ENCODE measurements at places on chromosomes 12 and 14.

GRCh38 chr14:21059842-21060613, 2.4 kb downstream of the RNASE8 start:
- no peak for DNase-seq

GRCh38 chr14:79502751-79503148, 708.6 kb downstream of the DIO2 start:
- no peak for DNase-seq

DNA sequence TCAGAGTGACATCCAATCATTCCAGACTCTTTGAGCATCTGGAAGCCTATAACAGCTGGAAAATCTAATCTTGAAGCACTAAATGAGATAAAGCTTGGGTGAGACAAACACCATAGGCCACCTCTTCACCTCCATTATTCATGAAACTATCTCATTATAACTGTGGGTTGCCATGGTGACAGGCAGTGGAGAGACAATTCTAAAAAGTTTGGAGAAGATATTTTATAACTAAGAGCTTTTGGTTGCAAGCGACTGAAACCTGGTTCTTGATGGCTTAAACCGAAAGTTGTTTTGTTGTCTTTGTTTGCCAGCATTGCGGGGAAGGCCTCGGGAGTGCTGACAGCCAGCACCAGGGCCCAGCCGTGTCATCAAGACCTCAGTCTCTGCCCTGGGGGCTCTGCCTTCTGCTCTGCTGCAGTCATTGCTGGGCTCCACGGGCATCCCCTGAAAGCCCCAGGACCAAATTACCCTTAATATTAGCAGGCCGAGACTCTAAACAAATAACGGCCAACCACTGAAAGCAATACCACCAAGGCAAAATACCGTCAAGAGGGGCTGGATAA, 353.6 kb upstream of the SFSWAP start:
- no peak for DNase-seq

DNA sequence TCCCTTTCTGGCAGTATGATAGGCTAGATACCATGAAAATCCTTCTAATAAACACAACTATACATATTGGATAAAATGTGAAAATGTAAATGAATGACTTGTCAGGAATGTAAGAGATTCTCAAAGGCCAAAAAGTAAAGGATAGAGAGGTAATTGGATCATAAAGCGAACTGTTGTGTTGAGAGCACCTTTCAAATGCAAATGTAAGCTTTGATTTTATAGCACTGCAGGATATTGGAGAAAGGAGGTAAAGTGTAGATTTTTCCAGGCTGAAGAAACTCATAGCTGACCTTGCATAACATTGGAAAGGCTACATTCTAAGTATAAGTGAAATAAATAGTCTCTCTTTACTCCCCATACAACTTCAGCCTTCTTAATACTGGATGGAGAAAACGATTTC, 54.0 kb downstream of the PTPRB start:
- DNase-seq: no peak

DNA sequence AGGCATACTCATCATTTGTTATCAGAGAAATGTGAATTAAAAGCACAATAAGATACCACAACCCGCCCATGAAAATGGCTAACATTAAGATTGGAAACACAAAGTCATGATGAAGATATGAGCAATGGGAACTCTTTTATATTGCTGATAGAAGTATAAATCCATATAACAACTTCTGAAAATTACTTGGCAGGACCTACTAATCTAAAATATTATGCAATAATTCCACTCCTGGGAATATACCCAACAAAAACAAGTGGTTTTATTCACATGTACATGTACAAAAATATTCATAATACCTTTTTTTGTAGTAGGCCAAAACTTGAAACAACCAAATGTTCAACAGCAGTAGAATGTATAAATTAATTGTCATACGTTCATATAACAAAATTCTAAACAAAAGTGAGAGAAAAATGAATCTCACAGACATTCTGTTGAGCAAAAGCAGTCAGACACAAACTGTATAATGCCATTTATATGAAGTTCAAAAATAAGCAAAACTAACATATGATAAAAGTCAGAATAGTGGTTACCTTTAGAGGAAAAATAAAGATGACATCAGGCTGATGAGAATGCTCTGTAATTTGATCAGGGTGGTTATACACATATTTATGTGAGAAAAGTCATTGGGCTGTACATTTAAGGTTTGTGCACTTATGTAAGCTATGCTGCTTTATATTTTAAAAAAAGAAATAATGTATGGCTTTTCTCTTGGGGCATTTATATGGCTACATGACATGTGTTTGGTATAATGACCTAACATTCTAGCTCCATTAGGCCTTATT, 309.2 kb upstream of the KITLG start:
- no peak for DNase-seq

- no peak for DNase-seq
Measured at GRCh38 chr14:32352631-32353030, 23.5 kb downstream of the AKAP6 start.

GRCh38 chr14:82667501-82667900, 1133.8 kb upstream of the SEL1L start:
- no peak for DNase-seq

DNA sequence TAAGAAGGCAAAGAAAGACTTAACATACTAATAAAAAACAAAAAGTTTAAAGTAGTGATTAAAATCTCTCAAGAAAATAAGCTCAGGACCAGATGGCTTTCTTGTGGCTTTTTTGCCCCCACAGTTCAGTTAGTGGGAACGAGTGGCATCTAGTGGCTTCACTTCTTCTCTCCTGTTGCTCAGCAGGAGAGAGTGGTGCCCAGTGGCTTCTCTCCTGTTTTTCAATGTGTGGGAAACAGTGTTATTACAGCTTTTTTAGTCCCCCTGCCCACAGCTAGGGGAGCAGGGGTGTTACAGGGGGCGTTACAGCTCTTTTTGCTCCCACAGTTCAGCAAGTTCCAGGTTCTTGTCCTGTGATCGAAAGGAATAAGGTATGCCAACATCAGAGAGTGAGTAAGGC, 135.2 kb downstream of the RERGL start:
- no peak for DNase-seq

DNA sequence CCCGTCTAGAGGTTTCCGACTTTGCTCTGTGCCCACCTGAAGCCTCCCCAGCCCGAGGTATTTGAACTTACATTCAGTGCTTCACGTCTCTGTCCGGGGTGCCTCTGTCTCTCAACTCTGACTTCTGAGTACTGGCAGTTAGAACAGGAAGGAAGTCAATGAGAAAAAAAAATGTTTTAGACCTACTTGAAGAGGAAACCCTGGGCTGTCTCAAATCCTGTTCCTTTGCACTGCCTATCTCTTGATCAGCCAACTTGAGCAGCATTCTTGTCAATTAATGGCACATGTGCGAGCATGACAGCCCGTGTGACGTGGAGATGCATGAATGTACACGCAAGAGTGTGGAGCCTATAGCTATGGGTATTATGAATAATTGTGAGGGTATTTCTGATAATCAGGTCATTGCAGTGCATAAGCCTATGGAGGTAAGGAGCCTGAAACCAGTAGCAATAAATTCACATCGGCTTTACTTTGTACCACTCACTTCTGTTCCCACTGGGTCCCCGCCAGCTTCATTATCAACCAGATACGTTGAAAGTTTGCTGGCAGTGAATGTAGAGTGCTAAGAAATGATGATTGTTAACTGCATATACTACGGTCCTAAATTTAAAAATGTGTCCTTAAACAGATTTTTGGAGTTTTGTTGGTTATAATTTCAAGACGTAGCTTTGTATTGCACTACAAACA, at the start of gene ARHGDIB:
Gene ARHGDIB, minus strand, starts transcription at position 136 of the 687 bp plus-strand sequence. CDS start 10,889 bp downstream, outside the sequence.
- DNase-seq: peak; percentile 71

DNA sequence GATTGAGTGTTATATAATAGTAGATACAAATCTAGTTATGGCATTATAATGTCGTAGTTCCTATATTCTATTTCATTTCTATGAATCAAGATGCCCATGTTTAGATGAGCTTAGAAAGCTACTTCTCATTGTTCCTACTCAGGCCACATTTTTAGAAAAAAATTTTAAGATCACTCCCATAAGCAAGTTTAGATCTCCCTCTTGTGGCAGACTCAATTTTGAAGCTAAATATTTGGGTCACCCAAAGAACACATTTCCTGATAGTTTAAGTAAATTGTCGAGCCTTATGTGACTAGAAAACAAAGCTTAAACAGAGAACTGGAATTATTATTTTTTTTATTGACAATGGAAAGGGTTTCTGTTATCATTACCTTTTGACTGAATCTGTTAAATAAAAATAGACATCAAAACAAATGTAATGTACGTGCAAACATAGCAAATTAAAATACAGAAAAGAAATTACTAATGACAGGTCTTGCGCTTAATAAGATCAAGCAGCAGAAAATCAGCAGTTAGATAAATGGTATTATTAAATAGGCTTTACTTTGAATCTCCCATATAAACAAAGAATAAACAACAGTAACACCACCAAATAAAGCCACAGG, 180.2 kb downstream of the ACSS3 start:
- no peak for DNase-seq

- DNase-seq: no peak
Measured at GRCh38 chr12:105272152-105272551, 36.2 kb upstream of the APPL2 start.

- no peak for DNase-seq
Measured at GRCh38 chr12:43848786-43849185, 12.9 kb downstream of the TMEM117 start.

DNA sequence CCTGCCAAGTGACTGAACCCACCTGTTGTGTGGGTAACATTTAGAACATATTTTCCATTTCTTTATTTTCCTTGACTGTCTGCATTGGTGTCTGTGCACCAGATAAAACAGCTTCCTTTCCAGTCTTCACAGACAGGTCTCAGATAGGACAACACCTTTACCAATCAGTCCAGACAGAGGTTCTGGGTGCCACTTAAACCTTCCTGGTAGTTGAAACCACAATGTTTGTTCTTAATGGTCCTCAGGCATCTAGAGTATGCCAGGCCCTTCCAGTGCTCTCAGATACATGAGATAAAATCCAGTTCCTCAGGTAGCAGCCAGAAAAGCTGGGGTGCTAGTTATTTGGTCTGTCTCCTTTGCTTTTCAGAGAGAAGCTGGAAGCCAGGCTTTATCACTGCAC, 7.0 kb upstream of the CLEC2D start:
- DNase-seq: no peak
